ENCODE measurements at places on chromosomes 11 and 22. TPM values are rescaled to one million over a fixed set of nuclear protein-coding genes. Genes with fewer than 3 reads are reported as not detected.

DNA sequence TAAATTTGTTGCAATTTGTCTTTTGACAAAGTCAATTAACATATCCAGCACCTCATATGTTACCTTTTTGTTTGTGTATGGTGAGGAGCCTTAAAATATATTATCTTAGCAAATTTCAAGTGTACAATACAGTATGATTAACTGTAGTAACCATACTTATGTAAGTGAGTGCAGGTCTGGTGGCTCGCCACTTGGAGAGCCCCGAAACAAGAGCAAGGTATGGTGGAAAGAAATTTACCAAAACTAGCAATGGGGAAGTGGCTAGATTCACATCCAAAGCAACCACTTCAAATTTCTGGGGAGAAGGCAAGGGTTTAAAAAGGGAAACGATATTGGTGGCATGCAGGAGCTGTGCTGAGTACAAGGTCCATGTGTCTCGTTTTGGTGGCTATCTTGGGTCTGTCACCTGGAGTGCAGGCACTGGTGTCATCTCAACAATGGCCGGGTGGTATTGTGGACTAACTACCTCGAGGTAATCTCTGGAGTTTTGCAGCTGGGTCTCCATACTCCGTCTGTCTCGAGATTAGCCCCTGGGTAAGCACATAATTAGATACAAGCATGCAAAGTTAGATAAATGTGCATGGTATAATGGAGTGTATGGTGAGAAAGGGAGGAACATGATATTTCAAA is 8.2 kb upstream of the FNBP4 start:
- DNase-seq: no peak

GRCh38 chr11:126893796-126894195 is 106.8 kb downstream of the KIRREL3 start:
- DNase-seq: no peak

Gene RTCB
- total RNA-seq: 75.4 TPM

Gene SELENOH
- total RNA-seq: 84.3 TPM

Data from breast epithelium (tissue), 4 donors.